Motor neuron (in vitro differentiated cells): ENCODE measurements at places on chromosomes 4 and X.

DNA sequence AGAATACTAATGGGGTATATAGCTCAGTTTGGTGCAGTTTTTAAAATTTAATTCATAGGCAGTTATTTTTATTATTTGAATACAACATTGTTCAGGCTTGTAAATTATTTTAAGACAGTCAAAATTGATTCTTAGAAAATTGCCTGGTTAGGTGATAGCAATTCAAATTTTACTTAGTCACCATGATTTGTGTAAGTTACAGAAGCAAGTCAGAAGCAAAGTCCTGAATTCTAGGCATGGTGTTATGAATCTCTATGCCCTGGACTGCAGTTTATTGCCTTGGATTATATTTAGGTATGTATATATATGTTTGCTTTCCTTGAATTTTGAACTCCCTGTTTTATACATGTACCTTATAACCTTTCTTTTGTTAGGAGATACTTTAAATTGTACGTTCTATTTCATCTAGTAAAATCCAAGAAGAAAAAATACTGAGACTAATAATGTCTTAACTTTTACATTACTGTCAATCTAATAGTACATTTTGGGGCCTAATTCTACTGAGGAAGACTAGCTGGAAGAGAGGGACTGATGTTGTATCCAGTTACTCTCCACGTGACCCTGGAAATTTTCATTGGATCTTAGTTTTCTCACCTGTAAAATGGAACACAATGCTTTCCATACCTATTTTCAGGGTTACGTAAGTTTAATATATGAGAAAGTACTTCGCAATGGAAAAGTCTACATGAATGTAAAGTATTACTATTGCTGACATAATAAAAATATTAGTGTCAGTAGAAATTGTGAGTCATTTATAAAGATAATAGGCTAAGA lies 25.1 kb downstream of the RAPGEF2 start:
- no peak for ATAC-seq

DNA sequence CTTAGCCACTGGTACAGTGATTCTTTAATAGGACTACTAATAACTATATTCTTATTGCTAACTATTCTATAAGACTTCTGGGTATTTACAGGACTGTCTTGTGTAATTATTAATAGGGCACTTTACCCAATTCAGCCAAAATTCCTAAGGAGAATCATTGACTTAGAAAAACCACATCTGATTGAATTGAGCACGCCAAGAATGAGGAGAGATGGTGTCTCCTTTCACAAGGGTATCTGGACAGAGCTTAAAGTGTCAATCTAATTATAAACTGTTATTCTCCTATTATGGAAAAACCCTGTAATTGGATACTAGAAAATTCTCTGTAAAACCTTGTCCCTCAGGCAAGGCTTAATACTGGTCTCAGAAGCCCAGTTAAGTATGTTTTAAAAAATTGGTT lies 111.1 kb upstream of the TLL1 start:
- no peak for ATAC-seq

DNA sequence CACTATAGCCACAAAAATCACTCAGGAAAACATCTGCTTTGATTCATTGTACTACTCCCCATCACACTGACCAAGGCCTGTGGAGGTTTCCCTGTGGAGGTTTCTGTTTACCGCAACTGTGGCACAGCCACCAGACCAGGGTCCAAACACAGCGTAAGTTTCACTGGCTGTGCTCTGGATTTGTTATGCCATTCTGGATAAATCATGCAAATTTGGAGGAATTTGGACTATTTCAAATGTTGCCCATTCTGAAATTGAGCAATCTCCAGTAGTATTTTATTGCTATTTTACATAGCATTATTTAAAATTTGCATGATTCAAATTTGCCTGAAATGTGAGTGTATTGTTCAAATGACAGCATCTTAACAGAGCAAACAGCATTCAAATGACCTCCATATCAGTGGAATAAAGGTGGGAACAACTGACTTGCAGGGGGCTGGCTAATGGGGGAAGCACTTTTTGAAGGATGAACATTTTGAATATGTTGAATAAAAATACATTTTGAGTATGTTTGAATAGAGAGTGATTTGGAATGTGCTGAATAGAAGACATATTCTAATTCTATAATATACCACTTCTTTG lies 66.1 kb upstream of the ACSL1 start:
- peak; percentile 29 for ATAC-seq

- no peak for ATAC-seq
Measured at GRCh38 chrX:149371986-149372385, 133.1 kb downstream of the IDS start.

- ATAC-seq, result no peak
Measured at GRCh38 chr4:78553529-78554060, 2.0 kb downstream of the ANXA3 start.

- no peak for ATAC-seq
Measured at GRCh38 chr4:145301386-145302080, 121.1 kb upstream of the OTUD4 start.
